ENCODE measurements at places on chromosomes 7 and 10.

DNA sequence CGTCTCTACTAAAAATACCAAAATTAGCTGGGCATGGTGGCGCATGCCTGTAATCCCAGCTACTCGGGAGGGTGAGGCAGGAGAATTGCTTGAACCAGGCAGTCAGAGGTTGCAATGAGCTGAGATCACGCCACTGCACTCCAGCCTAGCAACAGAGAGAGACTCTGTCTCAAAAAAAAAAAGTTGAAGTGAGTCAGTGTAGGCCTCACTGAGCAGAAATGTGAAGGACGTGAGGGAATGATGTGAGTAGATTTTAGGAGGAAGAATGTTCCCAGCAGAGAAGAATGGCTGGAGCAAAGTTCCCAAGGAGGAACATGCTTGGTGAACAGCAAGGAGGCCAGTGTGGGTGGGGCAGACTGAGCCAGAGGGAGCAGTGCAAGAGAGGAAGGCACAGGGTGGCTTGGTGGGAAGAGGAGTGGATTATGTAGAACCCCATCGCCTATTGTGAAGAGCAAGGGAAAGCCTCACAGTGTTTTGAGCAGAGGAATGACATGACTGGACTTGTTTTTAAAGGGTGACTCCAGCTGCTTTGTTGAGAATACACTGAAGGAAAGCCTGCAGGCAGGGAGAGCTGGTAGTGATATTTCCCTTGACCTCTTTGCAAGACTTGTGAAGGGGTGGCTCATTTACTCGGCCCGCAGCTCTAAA, 708.7 kb downstream of the SUGCT start:
- no peak for DNase-seq

DNA sequence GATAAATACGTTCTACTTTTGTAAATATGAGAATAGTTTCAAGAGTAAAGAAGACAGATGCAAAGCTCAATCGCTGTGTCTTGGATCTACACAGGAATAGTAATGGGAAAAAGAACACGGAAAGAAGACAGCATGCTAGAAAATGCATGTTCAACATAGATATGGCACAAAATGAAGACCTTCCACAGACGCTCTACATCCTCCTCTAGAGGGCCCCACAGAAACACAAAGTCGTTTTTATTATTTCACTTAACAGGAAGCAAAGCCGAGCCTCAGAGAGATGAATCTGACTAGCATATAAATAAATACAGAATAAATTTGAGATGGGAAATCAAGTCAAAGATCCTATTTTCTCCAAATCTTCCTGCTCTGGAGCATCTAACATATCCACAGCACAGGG, 292.6 kb downstream of the PARD3 start:
- DNase-seq = no peak

GRCh38 chr7:29270594-29271318, 76.2 kb downstream of the CHN2 start:
- DNase-seq = no peak

GRCh38 chr10:32970910-32971309, 12.9 kb upstream of the ITGB1 start:
- no peak for DNase-seq

- DNase-seq = no peak
Measured at GRCh38 chr7:98233219-98234070, 18.6 kb downstream of the TECPR1 start.

GRCh38 chr10:131176907-131177306, 134.6 kb downstream of the TCERG1L start:
- no peak for DNase-seq

DNA sequence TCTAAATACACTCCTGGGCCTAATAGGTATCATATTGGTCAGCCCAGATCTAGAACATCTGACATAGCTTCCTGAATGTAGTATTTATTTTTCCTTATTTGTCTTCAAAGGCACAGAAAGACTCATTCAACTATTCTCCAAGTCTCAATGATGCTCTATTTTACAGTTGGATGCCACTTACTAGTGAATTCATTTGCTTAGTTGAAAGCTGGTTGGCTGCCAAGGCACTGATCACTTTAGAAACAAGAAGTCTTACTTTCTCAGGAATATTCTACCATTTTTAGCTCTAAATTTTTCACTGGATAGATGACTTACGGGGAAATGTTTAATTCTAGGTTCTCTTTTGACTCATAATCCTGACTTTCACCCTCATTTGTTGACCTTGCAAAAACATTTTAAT, 863.4 kb downstream of the SORCS1 start:
- DNase-seq = no peak

GRCh38 chr7:101418694-101419093, 56.0 kb downstream of the COL26A1 start:
- no peak for DNase-seq

DNA sequence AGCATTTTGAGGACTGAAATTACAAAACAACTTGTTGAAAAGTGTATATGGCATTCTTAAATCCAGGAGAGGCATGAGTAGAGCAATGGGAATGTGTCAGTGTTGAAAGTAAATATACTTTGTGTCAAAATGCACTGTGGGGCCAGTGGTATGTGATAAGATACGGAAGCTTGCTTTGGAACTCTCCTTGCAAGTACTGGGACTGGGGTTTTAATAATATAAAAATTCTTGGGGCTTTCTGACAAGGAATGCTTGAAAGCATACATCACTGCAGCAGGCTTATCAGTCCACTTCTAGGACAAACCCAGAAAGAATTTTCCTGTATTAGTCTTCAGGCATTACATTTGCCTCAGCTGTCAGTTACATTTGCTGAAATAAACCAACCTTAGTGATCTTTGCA, 472.8 kb upstream of the FZD8 start:
- no peak for DNase-seq

DNA sequence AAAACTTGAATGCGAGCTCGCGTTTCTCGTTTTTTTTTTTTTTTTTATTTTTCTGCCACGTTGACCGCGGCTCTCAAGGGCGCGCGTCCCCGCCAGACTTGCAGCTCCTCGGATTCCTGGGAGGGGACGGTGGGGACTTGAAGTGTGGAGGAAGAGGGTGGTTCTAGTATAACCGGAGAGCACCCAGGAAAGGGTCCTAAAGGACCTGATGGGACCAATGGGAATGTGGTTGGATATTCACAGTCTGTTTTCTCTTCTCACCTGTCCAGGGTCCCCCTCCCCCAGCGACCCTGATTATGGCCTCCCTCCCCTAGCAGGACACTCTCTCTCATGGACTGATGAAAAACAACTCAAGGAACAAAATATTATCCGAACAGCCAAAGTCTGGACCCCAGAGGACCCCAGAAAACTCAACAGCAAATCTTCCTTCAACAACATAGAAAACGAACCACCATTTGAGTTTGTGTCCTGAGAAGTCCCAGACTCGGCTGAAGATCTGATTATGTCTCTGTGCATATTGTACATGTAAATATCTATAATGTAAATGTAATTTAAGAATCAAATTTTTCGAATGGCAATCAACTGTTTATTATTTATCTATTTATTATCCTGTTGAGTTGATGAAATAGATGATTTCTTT, 1.4 kb downstream of the PTF1A start:
- no peak for DNase-seq

DNA sequence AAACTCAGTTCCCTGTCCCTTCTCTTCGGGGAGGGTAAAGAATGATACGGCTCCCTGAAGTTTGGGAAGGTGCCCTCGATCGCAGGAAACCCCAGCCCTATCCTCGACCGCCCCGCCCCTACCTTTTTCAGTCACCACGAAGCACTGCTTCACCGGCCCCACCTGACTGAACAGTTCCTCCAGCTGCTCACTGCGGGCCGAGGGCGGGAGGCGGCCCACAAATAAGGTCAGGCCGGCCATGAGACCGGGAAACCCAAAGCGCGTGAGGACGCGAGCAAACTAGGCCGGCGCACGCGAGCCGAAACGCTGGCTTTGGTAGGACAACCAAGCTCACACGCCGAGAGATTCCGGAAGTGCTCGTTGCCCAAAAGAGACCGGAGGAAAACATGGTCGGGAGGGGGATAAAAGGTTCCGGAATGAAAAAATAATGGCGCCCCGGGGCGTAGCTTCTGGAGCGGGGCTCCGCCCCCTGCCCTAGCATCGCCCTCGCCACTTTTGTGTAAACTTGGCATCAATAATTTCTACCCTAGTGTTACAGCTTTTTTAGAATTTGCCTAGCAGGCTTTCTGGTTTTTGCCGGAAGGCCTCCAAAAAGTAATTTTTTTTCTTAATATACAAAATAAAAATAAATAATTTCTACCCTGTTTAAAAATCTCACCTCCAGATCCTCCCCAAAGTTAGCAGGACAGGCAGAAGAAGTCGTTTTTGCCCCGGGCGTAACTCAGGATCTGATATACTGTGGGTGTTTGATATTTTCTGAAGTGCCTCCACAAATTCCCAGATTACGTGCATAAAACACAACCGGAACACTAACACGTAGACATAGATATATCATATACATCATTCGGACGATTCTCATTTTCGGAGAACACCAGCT, at the start of gene RBM28:
RBM28 (minus strand) TSS at position 355 of the 877 bp plus-strand sequence; CDS start at position 240, 115 bp downstream.
- DNase-seq = peak; percentile 78

- no peak for DNase-seq
Measured at GRCh38 chr7:105800442-105800841, 76.0 kb downstream of the ATXN7L1 start.

DNA sequence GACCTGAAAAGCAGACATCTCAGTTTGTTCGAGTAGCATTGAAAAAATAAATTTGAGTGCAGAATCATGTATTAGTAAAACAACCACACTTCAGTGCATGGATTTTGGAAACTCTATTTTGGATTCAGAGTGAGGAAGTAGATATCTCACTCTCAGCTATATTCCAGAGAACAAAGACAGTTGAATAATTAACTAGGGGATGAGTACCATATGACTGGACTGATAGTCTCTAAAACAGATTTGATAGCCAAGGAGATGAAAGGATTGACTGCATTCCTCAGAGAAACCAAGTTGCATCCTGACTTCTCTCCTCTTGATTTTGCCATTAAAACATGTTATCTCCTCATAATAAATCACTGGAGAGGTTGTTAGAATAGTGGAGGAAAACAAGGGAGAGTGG, 268.4 kb upstream of the SP4 start:
- no peak for DNase-seq

- DNase-seq = no peak
Measured at GRCh38 chr7:143205560-143206293, 16.1 kb upstream of the TAS2R40 start.

- DNase-seq = no peak
Measured at GRCh38 chr10:28778524-28778923, 101.2 kb downstream of the BAMBI start.

- DNase-seq = no peak
Measured at GRCh38 chr7:146606628-146607027, 490.0 kb downstream of the CNTNAP2 start.

DNA sequence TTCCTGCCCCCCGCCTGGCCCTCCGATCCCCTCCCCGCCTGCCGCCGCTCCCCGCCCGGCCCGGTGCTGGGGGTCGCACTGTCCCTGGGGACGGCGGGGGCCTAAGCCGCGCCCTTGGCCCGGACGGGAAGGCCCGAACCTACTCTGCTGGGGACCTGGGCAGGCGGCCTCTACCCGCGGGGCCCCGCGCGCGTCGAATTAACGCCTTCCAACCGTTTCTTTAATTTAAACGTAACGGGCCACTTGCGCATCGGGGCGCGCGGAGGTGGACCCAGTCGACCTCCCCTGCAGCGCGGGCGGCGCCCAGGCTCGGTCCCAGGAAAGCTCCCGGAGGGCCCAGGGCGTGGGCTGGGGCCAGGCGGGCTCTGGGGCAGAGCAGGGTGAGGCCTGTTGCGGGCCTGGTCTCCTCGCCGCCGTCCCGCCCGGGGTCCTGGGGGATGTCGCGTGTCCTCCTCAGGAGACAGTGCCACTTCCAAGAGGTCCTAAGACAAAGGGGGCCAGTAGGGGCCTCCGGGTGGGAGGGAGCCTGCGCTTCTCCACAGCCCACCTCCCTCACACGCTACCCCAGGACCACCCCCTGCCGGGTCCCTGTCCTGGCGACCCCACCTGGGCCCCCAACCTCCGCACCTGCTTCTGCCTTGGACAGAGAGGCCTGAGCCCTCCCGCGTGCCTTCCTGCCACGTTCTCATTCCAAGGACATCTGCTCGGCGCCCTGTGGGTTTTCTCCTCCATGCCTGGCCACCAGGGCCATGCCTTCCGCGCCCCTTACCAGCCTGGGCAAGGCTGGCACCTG, 658 bp upstream of the PTPRN2 start:
- DNase-seq = no peak

DNA sequence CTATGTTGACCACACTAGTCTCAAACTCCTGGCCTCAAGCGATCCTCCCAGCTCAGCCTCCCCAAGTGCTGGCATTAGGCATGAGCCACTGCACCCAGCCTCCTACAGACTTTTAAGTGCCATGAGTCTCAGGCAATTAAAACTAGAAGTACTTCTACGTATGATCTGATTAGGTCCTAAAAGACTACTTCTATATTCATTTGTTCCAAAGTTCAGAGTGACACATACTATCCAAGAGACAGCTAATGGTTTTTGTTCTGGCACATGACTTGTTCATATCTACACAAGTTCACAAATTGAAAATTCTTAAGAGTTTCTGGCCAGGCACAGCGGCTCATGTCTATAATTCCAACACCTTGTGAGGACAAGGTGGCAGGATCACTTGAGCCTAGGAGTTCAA, 11.7 kb downstream of the ARHGAP19 start:
- no peak for DNase-seq

GRCh38 chr7:43395351-43395750, 187.6 kb upstream of the STK17A start:
- DNase-seq = no peak

DNA sequence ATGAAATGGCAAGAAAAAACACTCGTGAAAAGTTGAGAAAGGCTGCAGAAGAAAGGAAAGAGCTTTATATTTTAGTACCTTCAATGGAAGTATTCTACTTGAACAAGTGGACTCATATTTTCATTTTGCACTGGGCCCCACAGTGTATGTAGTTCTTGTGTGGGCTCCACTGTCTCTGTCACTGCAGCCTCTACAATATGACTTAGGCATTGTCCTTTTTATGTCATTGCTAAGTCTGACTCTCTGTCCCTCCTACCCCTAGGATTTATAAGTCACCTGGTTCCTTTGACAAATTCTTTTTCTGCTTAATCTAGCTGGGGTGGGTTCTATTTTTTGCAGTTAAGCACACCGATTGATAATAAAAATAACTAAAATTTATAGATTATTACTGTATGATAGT, 27.7 kb upstream of the SOSTDC1 start:
- no peak for DNase-seq

- DNase-seq = no peak
Measured at GRCh38 chr10:11626071-11626470, 14.6 kb upstream of the USP6NL start.

GRCh38 chr7:116629051-116629463, 42.9 kb upstream of the MET start:
- no peak for DNase-seq

GRCh38 chr7:4100691-4101090, 581.4 kb upstream of the FOXK1 start:
- no peak for DNase-seq

GRCh38 chr10:16016688-16017087, 156.4 kb upstream of the MINDY3 start:
- DNase-seq = no peak

GRCh38 chr10:101451667-101452069, 97.7 kb downstream of the BTRC start:
- no peak for DNase-seq

DNA sequence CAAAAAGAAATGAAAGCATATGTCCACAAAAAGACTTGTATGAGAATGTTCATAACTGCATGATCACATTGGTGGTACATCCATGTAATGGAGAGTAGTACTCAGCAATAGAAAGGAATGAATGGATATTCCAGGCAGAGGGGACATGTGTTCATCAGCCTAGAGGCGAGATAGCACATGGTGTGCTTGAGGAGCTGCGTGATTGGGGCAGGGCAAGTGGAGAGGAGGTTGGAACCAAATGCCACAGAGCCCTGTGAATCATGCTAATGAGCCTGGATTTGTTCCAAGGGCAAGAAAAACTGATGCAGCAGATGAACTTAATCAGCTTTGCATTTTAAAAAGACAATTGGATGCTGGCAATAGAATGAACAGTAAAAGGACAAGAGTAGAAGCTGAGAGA, 73.3 kb downstream of the C10orf90 start:
- DNase-seq = no peak
